ENCODE measurements at places on chromosomes 6 and 20.
A peak's percentile ranks its signal among the peaks of the same experiment; 100 is the strongest.

- no peak for DNase-seq
Measured at GRCh38 chr6:15096894-15097837, 148.7 kb upstream of the JARID2 start.

- no peak for DNase-seq
Measured at GRCh38 chr20:21994203-21994602, 288.7 kb downstream of the PAX1 start.

GRCh38 chr6:134345789-134346188, 27.9 kb upstream of the SGK1 start:
- DNase-seq: no peak

- DNase-seq: peak; percentile 71
Measured at GRCh38 chr6:112029045-112029822, 24.7 kb upstream of the CCN6 start.

DNA sequence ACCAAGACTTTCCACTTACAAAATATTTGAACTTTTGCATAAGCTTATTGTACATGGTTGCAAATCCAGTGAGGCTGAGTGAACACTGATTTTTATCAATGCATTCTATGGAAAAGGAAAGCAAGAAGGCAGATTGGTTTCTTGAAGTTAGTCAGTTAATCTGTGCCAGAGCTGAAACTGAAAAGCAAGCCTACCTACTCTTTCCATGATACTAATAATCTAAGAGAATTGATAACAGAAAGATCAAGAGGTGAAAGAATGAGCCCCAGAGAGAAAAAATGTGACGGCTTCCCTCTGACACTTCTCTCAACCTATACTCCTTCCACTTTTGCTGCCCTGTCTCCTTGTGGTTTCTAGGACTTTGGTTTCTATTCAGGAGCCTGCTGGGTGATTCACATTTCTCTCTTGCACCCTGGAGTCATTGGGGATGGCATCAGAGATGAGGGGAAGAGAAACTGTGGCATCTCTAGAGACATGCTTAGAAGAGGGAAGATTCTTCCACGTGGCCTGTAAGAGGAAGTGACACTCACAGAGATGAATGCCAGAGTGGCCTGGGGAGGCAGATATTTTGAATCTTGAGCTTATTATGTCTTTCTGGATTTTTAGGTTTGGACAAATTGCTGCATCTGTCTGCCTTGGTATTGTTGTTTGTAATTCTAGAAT, 158.6 kb upstream of the RIMS1 start:
- no peak for DNase-seq

DNA sequence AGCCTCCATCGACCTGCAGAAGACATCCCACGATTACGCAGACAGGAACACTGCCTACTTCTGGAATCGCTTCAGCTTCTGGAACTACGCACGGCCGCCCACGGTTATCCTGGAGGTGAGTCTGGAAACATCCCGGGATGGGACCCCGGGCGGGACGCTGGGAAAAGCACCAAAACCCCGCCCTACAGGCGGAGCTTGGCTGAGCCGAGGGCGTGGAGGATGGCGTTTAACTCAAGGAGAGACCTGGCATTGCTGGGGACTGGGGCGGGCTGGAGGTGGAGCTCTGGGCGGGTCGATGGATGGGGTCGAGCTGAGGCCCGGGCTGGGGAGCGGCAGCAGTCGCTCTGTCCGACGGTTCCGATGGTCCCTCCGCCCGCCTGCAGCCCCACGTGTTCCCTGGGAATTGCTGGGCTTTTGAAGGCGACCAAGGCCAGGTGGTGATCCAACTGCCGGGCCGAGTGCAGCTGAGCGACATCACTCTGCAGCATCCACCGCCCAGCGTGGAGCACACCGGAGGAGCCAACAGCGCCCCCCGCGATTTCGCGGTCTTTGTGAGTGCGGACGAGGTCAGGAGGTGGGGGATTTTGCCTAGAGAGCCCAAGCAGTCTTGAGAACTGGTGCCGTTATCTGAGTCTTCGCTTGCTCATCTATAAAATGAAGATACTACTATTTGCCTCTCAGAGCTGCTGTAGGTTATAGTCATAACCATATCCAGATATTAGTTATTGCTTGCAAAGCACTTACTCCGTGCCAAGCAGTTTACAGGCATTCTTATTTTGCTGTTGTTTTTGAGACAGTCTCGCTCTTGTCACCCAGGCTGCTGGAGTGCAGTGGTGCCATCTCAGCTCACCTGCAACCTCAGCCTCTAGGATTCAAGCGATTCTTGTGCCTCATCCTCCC, 3.8 kb downstream of the SPAG4 start:
- DNase-seq: peak; percentile 95

DNA sequence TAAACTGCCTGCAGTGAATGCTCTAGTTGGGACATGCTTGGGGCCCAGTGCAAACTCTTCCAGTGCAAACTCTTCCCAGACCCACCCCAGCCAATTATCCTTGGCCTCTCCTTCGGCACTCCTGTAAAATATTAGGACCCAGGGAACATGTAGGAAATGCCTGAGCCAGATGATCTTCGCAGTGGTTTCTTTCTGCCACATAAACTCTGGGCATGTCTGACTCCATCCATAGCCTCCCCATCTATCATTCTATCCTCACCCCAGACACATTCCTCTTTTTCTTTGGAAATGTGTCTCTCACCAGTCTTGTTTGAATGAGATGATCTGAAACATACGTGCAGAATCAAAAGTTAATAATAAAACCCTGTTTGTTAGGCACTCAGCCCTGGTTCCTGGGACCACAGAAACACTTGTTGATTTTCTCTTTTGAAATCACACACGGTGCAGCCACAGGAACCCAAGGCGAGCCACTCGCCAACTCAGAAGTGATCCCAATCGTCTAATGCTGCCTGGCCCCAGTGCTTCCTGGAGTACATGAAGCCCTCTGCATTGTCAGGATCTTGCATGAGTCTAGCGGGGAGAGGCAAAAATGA, 108.9 kb upstream of the CST7 start:
- DNase-seq: no peak

GRCh38 chr20:32682508-32682987, 8.8 kb upstream of the C20orf203 start:
- DNase-seq: no peak

GRCh38 chr20:15446373-15446772, 1109.0 kb upstream of the FLRT3 start:
- DNase-seq: no peak

DNA sequence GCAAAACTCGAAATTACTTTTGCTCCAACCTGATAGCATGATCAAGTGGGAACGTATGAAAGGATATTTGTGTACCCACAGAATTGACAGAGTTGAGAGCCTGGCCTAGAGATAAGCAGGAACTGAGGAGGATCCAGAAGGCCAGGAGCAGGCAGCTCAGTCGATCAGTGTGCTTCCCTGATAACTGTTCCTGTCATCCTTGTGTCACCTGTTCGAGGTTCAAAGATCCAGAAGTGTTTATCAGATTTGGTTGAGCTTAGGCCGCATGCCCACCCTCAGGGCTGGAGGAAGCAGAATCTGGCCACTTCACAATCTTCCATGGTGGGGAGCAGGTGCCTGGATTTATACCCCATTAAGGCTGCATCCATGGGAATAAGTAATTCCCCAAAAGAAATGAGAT, 124.8 kb downstream of the QRSL1 start:
- DNase-seq: no peak

- DNase-seq: no peak
Measured at GRCh38 chr6:144911322-144911721, 626.2 kb downstream of the UTRN start.

GRCh38 chr6:16109659-16110305, 19.1 kb upstream of the MYLIP start:
- DNase-seq: no peak

- DNase-seq: no peak
Measured at GRCh38 chr6:74768738-74769137, 437.1 kb downstream of the COL12A1 start.

- no peak for DNase-seq
Measured at GRCh38 chr6:3337521-3338350, 79.0 kb downstream of the PSMG4 start.

DNA sequence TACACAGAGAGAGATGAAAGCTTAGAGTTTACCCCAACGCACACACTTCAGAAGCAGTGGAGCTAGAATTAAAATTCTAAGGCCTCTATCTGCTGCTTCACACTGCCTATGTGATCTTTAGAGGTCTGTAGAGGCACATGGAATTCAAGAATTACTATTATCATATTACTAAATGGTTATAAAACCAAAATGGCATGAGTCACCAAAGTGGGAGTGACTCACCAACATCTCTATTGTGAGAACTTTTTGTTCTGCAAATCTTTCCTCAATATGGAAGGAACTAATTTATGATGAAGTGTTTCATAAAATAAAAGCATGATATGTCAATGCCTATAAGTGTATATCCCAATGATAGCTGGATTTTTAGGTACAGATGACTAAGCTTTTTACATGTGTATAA, 28.5 kb upstream of the TMEM244 start:
- no peak for DNase-seq

GRCh38 chr20:59123011-59123677, 40.5 kb upstream of the ZNF831 start:
- no peak for DNase-seq

DNA sequence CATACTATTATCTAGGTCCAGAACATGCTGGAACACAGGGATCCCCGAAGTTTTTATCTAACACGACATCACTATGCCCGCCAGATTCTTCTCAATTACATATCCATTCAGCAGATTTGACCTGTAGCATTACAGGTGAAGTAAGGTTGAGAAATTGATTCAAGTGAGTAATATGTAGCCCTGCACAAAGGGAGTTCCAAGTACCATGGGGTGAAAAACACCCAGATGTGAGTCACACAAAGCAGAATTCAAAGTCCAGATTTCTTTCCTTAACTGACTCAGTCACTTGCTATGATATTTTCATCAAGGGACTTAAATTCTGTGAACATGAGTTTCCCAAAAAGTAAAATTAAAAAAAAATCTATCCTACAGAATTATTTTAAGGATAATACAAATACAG, 655.4 kb upstream of the PTCHD4 start:
- no peak for DNase-seq

GRCh38 chr6:30295837-30296236, 30.9 kb upstream of the TRIM39 start:
- no peak for DNase-seq

GRCh38 chr6:127462376-127462775, 3.2 kb upstream of the KIAA0408 start:
- no peak for DNase-seq

DNA sequence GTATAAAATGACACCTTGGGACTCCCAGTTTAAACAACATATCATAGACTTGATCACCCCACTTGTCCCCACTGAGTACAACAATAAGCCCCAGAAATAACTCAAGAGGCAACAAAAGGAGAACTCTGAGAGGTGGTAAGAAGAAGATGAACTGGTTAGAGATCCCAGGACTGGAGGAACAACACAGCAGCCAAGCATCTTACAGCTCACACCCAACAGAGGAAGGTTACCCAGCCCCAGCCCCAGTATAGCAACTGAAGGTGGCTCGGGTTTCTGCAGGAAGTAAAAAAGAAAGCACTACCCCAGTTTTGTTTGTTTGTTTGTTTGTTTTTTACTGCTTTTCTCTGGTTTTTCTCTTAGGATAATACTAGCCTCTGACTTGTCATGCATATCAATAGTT, 17.1 kb upstream of the TGM6 start:
- no peak for DNase-seq

DNA sequence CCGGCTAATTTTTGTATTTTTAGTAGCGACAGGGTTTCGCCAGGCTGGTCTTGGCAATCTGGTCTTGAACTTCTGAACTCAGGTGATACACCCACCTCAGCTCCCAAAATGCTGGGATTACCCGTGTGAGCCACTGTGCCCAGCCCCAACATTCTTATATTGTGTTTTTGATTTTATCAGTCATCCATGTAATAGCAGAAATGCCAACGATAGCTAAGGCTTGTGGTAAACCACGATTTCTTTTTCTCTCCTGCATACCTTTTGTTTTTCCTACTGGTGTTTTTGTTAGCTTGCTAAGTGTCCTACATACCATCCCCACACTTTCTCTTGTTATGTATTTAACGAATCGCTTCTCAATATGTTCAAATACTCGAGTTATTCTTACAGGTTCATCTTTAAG, 12.1 kb downstream of the PHACTR2 start:
- DNase-seq: no peak

- DNase-seq: no peak
Measured at GRCh38 chr6:4280707-4281106, 145.3 kb upstream of the ECI2 start.
